ENCODE measurements at places on chromosomes 12 and 14. TPM values are rescaled to one million over a fixed set of nuclear protein-coding genes. Genes with fewer than 3 reads are reported as not detected.

GRCh38 chr14:72774894-72775620 lies 118.8 kb downstream of the DPF3 start:
- no peak overlapping the region for H3K27ac ChIP-seq
- no peak overlapping the region for H3K4me3 ChIP-seq
- H3K4me1 ChIP-seq, result no peaks in the 10 kb centered on the region
- no peaks in the 10 kb centered on the region for H3K27me3 ChIP-seq
- no peak for DNase-seq

- no peaks in the 10 kb centered on the region for H3K36me3 ChIP-seq
- no peak overlapping the region for H3K4me3 ChIP-seq
- no peak for DNase-seq
- peaks cover 21% of the 10 kb centered on the region for H3K4me1 ChIP-seq
- peak overlapping the region; percentile 59 for H3K27ac ChIP-seq
Measured at GRCh38 chr12:2382370-2383155, 329.8 kb downstream of the CACNA1C start.

GRCh38 chr12:52052468-52053186 lies 1.4 kb downstream of the NR4A1 start:
- H3K36me3 ChIP-seq, result peaks cover 10% of the 10 kb centered on the region
- no peaks in the 10 kb centered on the region for H3K27me3 ChIP-seq
- no peak for DNase-seq
- H3K4me3 ChIP-seq, result peak overlapping the region; percentile 49
- H3K4me1 ChIP-seq, result peaks cover 18% of the 10 kb centered on the region

SLIRP gene
- total RNA-seq, result 91.6 TPM

CLEC1B gene
- total RNA-seq, result not detected

GRCh38 chr14:104143521-104144452 lies 5.4 kb downstream of the KIF26A start:
- no peak overlapping the region for H3K4me3 ChIP-seq
- H3K27me3 ChIP-seq, result no peaks in the 10 kb centered on the region
- no peak overlapping the region for H3K27ac ChIP-seq
- DNase-seq, result peak; percentile 61

- H3K4me1 ChIP-seq, result peaks cover 2% of the 10 kb centered on the region
- H3K4me3 ChIP-seq, result no peak overlapping the region
- H3K27ac ChIP-seq, result no peak overlapping the region
Measured at GRCh38 chr14:91228112-91229004, 16.1 kb downstream of the GPR68 start.

DHRS2 gene
- total RNA-seq, result 0.31 TPM

DNA sequence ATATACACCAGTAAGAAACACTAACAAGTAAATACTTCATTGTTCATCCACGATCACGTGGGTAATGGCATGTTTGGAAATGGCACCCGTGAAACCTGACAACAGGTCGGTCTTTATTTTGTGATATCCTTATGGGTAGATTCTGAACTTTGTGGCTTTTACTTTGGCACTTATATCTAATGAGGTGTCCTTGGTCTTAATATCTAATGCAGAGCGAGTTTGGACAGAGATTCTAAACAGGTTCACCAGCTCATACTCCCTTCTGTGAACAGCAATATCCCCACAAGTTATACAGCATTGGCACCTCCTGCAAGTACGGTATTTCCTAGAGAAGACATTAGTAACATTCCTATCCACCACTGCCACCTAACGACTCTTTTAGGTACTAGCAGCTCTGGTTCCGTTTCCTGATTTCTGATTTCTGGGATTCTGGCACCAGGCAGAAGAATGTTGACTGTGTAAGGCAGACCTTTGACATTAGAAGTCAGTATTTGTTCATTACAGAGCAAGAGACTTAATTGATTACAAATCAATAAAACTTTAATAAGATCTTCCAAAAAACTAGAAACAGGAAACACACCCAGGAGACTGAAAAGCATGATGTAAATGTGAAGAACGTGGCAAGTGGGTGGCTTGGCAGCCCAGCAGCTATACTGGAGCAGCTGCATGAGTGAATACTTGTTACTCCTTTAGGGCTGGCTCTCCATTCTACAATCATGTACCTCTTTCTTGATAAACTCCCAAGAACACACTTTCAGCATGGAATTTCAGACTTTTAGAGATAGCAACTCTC lies 2.5 kb downstream of the ANG start:
- H3K27me3 ChIP-seq, result no peaks in the 10 kb centered on the region
- DNase-seq, result peak; percentile 62
- H3K4me1 ChIP-seq, result peaks cover 22% of the 10 kb centered on the region
- H3K4me3 ChIP-seq, result no peak overlapping the region

DNA sequence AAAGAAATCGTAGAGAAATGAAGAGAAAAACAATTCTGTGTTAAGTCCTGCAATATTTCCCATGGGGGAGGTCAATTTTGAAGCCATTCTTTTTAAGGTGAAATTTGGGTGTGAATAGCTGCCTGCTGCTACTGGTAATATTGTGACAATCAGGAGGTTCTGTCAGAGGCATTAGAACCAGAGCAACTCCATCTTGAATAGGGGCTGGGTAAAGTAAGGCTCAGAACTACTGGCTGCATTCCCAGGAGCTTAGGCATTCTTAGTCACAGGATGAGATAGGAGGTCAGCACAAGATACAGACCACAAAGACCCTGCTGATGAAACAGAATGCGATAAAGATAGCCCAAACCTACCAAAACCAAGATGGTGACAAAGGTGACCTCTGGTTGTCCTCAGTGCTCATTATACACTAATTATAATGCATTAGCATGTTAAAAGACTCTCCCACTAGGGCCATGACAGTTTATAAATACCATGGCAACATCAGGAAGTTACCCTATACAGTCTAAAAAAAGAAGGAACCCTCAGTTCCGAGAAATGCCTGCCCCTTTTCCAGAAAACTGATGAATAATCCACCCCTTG lies 24.8 kb upstream of the MTHFD1 start:
- no peaks in the 10 kb centered on the region for H3K27me3 ChIP-seq
- H3K4me3 ChIP-seq, result no peak overlapping the region
- H3K36me3 ChIP-seq, result no peaks in the 10 kb centered on the region

GZMH gene
- 0.91 TPM for total RNA-seq

All from kidney (tissue), 22 donors.